ENCODE measurements at places on chromosomes 2 and 18. TPM values are rescaled to one million over a fixed set of nuclear protein-coding genes. Genes with fewer than 3 reads are reported as not detected.

The REG1A gene
- not detected for total RNA-seq

- no peak for DNase-seq
Observed at GRCh38 chr18:8745355-8746014, 40.1 kb downstream of the MTCL1 start.

The GPR45 gene
- total RNA-seq = not detected

DNA sequence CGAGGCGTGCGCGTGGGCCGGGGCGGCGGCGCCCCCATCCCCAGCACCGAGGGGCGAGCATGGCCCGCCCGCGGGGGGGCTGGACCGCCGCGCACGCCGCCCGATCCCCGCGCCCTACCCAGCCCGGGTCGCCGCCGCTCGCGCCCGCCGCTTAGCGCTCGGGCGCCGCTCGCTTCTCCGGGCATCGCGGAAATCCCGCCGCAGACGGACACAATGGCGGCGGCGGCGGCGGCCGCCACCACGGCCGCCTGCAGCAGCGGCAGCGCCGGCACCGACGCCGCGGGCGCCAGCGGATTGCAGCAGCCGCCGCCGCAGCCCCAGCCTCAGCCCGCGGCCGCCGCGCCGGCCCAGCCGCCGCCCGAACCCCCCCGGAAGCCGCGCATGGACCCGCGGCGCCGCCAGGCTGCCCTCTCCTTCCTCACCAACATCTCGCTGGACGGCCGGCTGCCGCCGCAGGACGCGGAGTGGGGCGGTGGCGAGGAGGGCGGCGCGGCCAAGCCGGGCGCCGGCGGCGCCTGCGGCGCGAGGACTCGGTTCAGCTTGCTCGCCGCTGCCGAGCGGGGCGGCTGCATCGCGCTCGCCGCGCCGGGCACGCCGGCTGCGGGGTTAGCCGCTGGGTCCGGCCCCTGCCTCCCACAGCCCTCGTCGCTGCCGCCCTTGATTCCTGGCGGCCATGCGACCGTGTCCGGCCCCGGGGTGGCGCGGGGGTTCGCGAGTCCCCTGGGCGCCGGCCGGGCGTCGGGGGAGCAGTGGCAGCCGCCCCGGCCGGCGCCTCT, 453 bp downstream of the CABLES1 start:
- peak; percentile 85 for DNase-seq

The MOCOS gene
- total RNA-seq = 0.64 TPM
